ENCODE measurements at places on chromosomes 7 and 10. TPM values are rescaled to one million over a fixed set of nuclear protein-coding genes. Genes with fewer than 3 reads are reported as not detected.

MLXIPL gene
- total RNA-seq: not detected

CNNM1 gene
- total RNA-seq: 2.2 TPM

NRCAM gene
- total RNA-seq: 0.09 TPM

INTS1 gene
- 85.0 TPM for total RNA-seq

HOXA9 gene
- not detected for total RNA-seq

CACNA2D1 gene
- total RNA-seq: not detected

AASS gene
- total RNA-seq: 6.2 TPM

SPDYE11 gene
- total RNA-seq: not detected
